ENCODE measurements at places on chromosomes 16 and 17.

GRCh38 chr16:22641131-22641628, 130.5 kb downstream of the NPIPB5 start:
- DNase-seq = peak; percentile 35

DNA sequence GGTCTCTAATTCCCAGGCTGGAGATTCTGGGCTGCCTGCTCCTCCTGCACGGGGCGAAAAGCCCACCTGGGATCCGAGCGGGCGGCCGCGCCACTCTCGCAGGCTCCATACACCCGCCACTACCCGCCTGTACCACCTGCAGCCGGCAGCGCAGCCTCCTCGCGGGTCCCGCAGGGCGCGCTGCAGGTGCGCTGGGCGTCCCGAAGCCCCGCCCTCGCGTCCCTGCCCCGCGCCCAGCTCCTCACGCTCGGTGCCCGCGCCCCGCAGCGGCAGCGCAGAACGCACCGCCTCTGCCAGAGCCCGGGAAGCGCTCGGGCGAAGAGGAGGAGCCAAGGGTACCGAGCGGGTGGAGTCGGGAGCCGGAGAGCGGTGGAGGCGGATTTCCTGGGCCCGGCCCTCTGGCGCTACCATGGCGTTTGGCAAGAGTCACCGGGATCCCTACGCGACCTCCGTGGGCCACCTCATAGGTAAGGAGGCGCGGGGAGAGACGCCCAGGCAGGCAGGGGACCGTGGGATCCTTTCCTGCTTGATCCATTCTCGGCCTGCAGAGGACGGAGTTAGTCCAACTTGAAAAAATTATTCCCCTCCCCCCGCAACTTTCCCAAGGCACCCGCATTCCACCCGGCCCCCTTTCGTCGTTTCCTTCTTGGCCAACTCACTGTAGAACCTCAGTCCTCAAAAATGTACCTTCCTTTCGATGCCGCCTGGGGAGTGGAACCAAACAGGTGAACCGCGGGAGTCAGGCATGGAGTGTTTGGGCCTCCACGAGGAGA, at the start of gene TOM1L1:
TSS of gene TOM1L1 (plus strand) at position 396 of the 773 bp plus-strand sequence. CDS start at position 410, 14 bp downstream.
- DNase-seq = peak; percentile 64

DNA sequence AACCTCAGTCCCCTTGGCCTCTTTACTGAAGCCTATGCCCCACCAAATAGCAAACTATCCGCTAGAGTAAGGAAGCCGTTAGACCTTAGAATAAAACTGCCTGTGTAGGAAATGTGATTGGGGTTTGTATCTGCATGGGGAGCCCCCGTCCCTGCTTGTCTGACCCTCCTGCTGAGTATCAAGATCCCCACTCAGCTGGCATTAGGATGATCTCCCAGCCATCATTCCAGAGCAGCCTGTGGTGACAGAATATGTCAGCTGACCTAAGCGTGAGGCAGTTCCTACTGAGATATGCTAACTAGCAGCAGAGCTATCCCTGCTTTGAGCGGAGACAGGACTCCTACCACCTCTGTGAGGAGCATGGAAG, 645 bp upstream of the GFOD2 start:
- DNase-seq = peak; percentile 60

- peak; percentile 17 for DNase-seq
These were observed 21.3 kb upstream of the GAA start for GRCh38 chr17:80080081-80080480.

DNA sequence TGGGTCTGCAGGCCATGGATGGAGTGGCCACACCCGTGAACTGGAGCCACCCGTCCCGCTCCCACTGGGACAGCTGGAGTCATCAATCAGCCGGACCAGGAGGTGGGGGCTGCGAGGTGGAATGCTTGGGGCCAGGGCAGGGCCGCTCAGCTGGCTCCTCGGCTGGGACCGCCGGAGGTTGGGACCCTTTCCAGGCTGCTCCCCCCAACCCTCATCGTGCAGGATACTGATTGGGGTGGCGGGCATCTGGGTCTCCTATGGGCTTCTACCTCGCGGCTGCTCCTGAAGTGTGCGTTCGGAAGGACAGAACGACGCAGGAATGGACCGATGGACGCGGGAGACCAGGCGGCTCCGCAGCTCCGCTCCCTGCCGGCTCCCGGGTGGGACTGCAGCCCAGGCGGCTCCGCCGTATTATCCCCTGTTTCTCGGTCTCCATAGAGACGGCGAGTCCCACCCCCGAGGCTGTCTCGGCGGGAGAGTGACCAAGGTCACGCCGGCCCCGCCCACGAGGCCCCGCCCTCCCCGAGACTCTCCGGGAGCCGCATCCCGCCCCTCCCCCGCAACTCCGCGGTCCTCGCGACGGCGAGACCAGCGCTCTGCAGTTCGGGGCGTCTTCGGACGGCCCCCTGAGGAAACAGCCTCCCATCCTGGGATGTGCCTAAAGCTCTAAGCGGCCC, at the start of gene TPPP3:
TSS of gene TPPP3 (minus strand) at position 388 of the 677 bp plus-strand sequence. CDS start 2,387 bp downstream, outside the sequence.
- DNase-seq = peak; percentile 75

DNA sequence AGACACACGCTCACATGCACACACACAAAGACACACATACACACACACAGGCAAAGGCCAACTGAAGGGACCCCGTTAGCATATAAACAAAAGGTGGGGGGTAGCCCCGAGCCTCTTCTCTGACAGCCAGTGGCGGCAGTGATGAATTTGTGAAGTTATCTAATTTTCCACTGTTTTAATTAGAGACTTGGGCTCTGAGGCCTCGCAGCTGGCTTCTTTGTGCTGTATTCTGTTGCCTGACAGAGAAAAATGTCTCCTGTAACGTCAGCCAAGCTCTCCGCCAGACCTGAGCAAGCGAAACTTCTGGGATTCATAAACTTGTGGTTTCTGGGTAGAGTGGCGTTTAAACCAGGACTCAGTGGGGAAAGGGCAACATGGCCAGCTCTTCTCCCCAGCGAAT, 113.9 kb upstream of the FOXF1 start:
- DNase-seq = peak; percentile 88

DNA sequence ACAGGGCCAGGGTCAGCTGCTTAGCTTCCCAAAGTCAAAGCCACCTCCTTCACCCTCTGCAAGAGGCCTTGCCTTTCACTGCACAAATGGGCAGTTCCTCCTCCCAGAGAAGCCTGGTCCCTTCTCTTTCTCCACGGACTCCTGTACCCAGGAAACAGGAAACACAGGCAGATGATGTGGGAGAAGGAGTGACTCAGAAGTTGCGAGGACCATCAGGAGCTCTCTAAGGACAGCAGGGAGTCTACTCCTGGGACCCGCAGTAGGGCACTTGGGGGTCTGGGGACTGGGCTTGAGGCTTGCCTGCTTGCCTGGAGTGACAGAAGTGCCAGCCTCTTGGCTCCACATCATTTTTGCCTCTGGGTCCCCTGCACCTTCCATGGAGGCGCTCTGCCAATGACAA, 47.4 kb upstream of the KSR1 start:
- peak; percentile 48 for DNase-seq

DNA sequence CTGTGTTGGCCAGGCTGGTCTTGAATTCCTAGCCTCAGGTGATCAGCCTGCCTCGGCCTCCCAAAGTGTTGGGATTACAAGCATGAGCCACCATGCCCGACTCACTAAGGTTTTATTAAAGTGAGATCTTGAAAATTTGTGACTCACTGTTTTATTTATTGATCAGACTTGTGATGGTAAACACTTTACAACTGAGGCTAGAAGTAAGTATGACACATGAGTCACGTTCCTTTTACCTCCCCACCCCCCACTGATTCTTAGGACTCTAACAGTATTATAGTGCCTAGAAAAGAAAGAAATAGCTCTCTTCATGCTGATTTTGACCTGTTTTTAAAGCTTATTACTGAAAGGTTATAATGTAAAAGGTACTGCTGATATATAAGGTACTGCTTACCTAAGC, 160.6 kb downstream of the TANC2 start:
- peak; percentile 9 for DNase-seq

DNA sequence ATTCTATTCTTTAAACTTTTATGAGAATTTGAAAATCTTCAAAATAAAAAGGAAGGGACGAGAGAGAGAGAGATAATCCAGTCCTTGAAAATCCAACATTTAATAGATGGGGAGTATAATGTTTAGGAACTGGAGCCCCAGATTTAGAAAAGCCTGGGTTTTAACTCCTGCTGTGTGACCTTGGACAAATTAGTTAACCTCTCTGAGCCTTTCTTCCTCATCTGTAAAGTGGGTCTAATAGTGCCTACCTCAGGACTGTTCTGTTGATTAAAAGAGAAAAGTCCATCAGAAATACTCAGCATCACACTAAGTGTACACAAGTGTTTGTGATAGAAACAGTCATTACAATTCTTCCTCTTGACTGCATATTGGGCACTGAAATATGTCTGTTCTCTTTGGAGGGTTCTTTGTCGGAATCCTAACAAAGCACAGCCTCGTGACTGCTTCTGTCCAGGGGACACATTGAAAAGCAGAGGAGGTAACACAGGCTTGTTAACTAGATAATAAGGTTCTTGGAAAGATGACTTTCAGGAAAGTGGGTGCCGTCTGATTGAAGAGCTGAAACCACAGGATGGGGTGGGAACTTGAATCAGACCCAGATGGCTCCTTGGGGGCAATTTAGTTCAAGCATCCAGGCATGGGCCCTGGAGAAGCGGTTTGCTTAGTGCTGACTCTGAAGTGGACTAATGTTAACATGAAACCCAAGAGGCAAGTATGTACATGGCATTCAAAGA, 128.2 kb downstream of the CLEC16A start:
- DNase-seq = peak; percentile 56

DNA sequence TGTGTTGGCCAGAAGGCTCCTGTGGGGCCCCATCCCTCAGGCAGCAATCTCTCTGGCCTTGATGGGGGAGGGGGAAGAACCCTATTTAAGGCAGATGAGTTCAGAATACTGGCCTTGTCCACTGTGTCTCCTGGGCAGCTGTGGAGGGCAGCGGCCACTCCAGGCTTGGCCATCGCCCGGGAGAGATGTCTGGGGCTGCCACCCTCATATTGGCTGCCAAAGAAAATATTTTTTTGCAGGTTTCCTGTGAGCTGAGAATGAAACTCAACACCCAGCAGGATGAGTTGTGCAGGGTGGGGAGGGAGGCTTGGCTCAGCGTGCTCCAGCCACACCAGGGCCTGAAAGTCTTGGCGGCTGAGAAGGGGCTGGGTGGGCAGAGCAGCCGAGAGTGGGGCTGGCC, 14.4 kb upstream of the TIMP2 start:
- peak; percentile 43 for DNase-seq

DNA sequence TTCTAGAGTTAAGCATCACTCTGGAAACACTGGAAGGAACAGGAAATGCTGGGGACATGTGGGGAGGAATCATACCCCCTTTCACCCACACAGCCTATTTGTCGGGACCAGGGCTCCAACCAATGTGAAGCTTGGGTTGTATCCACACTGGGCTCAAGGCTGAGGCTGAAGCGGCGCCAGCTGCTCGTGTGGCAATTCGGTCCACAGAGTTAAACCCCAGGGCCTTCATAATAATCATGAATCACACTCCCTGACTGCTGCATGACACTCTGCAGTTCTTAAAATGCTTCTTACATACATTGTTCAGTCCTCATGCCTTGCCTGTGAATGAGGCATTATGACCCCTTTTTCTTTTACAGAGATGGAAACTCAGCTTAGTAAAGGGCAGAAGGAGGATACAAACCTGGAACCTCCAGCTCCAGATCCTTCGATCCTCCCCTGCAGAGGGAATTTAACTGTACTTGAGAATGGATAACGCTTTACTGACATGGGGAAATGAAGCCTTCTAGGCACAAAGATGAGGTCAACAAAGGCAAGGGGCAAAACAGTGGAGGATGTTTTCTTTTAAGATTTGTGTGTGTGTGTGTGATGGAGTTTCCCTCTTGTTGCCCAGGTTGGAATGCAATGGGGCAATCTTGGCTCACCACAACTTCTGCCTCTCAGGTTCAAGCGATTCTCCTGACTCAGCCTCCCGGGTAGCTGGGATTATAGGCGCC, 72.7 kb downstream of the SOX9 start:
- DNase-seq = peak; percentile 66

- peak; percentile 60 for DNase-seq
These were observed 93.2 kb upstream of the SIAH1 start for GRCh38 chr16:48478393-48478792.

- DNase-seq = no peak
These were observed 505.5 kb downstream of the NPIPA7 start for GRCh38 chr16:16884451-16884850.

- no peak for DNase-seq
These were observed 539 bp downstream of the LRRC45 start for GRCh38 chr17:82023447-82024241.

DNA sequence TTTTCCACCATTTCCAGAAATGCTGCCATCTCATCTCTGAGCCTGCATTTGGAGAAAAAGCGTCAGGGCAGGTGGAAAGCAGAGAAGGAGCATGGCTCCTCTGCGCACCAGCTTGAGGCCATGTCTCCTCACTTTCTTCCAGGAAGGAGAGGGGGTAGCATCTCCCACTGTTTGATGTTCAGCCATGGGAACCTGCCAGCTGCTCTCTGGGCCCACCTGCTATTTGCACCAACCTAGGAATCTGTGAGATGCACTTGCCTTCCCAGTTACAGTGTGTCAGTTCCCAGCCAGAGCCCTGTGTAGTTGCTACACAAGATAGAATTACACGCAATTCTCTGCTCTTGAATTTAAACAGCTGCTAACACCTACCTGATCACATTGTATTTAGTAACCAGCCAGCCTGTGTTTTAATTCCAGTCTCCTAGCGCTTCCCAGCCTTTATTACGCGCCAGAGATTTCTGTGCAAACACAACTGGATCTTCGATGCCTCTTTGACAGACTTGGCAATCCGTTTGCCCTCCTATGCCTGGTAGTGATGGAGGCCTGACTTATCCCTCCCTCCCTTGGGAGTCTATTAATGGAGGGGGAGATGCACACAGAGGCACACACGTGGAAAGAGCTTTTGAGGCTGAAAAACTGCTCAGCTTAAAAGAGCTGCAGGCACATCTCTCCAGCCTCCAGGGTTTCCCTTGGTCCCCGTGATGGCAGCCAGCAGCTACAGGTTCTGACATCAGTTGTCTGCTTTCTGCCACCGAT, 98.1 kb upstream of the SEC14L1 start:
- DNase-seq = no peak

DNA sequence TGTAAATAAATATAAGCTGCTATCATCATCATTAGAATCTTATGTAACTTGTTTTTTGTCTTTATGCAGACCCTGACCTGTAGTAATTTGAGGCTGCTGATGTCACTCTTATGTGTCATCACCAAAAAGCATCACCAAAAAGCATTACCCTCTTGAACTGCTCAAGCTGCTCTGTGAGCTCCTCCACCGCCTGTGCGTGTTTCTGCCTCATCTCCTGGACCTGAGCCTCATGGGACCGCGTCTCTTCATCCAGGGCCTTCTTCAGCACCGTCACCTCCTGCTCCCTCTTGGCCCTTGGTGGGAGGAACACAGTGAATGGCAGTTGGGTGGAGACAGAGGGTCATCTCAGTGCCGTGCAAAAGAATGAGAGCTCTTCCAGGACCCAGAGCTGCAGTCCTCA, 82.4 kb downstream of the NDE1 start:
- DNase-seq = peak; percentile 10
